ENCODE measurements at places on chromosomes 3 and 15.

- no peak for DNase-seq
Measured at GRCh38 chr15:29270169-29270955, 740 bp upstream of the NSMCE3 start.

- no peak for DNase-seq
Measured at GRCh38 chr3:49566312-49566711, 12.0 kb downstream of the BSN start.

DNA sequence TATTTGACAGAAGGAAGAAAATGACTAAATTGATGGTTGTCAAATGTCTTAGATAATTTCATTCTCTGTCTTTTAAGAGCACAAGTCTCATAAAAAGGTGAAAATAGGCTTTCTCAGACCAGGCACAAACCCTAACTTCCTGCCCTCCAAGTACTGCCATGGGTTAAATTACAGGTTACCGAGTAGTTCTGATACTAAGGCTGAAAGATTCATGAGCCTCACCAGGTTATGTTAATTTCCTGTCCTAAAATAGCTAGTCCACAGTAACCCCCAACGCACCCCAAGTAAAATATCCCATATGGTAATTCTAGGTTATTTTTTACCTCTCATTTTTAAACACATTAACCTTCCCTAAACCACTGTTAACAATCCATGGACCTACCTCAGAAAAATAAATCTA is 42.0 kb downstream of the GSK3B start:
- DNase-seq, result no peak

- DNase-seq, result no peak
Measured at GRCh38 chr3:59526999-59527398, 477.2 kb upstream of the CFAP20DC start.

- no peak for DNase-seq
Measured at GRCh38 chr15:69478259-69478781, 25.7 kb downstream of the RPLP1 start.
